Liver (tissue), 10 donors: ENCODE measurements at places on chromosomes 13 and 19.
A peak's percentile ranks its signal among the peaks of the same experiment; 100 is the strongest.

DNA sequence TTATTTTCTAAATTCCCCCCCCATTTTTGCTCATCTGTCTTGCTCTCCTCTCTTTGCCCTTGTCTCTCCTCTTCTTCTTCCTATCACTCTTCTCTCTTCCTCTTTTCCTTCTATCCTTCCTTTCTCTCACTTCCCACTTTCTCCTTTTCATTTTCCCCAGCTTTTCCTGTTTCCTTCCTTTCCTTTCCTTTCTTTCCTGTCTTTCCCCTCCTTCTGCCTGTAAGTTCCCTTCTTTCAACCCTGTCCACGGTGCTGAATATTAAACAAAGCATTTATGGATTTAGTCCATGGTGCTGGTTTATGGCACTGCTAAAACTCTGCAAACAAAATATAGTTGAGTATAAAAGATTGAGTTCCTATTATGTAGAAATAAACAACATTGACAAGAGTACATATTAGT, 27.6 kb downstream of the SCEL start:
- DNase-seq = no peak

DNA sequence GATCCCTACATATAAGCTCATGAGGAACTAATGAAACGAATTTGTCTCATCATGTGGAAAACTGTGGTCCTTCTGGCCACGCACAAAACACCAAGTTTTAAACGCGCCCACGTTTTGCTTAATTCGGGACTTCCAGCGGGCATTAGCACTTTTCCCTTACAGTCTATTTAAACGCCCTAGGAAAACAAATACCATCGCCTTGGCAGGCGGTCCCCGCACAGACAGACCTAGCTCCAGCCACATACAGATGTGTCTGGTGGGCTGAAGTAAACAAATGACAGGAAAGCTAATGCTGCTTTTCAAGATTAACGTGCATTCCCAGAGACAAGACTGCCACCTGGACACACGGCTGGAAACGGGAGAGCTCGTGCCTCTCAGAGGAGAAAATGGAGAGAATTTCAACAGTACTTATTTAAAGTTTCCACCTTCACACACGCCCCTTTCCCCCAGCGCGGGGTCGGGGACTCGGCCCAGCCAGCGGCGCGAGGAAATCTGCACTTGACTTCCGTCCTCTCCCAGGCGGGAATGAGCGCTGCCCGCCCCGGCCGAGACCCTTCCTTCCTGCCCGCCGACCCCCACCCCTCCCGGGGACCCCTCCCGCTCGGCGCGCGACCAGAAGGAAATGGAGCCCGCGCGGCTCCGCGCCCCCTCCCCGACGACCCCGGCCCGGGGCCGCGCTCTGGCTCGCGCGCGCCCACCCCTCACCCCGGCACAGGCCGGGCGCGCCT, 931 bp downstream of the USP12 start:
- peak; percentile 66 for DNase-seq

GRCh38 chr13:39062004-39062403, 23.7 kb downstream of the NHLRC3 start:
- no peak for DNase-seq

DNA sequence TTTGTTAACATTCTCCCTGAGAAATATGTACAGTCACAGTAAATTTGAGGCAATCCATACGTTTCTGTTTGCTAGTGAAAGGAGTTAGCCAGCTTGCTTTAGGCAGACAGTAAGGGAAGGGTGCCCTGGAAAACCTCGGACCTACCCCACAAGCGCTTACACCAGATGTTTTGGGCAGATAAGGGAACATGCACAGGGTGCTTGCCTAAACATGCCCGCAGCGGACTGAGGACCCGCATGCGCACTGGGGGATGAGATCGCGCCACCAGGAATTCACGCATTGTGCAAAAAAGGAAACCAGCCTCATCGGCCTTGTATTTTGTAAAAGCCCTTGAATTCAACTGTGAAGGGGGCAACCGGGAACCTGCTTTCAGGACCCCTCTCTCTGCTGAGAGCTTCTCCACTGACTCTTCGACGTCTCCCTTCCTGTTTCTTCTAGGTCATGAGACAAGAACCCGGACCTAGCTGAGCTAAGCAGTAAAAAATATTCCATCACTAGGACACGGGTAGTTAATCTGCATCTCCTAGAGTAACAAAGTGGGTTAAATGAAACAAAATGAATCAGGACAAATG, 1399.2 kb upstream of the ATXN8OS start:
- DNase-seq = no peak

DNA sequence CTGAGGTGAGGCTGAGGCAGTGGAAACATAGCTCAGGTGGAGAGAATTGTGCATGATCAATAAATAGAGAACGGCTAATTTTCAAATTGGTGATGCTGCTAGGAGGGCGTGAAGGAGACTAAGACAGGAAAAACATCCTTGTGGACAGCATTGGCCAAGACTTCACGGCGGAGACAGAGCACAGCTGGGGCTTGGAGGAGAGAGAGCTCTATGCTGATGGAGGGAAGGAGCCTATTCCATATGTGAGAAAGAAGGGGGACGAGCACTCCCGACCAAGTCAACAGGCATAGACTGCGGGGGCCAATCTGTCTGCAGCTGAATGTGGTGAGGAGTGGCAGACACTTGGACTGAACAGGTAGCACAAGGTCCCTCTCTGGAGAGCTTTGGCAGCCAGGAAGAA, 14.8 kb upstream of the SPATA13 start:
- no peak for DNase-seq

DNA sequence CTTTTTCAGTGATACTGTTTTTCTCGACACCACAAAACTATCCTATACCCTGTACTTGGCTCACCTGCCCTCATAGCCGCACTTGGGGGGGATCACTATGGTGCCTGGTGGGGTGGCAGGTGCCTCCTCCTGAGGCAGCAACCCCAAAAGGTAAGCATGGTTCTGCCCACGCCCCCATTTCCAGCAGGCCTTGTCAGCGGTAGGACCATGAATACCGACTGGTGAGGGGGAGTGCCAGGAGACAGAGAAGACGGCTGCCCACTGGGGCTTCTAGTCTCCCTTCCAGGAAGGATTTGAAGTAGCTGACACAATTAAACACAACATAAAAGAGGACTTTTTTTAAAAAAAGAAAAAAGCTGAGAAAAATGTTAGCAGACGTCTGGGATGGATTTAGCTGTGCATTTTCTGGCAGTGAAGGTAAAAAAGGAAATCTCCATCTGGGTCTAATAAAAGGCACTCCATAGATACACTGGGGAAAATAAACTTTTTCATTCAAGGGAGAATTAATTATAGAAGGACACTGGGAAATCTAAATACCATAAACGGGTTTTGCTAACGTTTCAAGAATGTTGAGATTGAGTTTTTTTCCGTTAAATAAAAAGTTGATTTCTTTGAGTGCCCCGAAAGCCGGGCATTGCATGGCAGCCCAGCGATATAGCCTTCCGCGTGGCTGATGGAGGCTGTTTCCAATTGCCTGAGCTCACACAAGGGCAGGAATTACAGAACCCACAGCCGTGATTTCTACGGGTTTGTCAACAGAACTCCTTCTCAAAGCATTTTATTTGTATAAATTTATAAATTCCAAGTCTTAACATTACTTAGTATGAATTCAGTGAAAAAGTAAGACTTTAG, 45.1 kb downstream of the ATP11A start:
- DNase-seq = no peak

- DNase-seq = no peak
Measured at GRCh38 chr19:51749979-51750378, 1.7 kb downstream of the FPR1 start.

DNA sequence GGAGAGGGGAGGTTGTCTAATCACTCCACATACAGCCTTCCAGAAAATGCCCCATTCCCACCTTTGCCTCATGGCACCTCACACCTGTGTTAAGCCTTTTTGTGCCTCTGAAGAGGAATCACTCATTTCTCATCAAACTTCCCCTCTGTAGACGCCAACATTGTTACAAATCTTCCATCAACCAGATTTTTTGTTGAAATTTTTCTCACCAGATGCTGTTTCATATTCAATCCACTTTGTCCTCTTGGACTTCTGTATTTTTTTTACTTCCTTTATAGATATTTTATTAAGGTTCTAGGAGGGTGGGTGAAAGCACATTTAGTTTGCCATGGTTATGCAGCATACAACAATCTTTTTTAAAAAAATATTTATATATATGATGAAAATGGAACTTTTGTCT, 74.0 kb downstream of the RUBCNL start:
- no peak for DNase-seq
